Fibroblast of skin of left quadriceps (primary cell): ENCODE measurements at places on chromosomes 13 and 19.

- DNase-seq, result no peak
Observed at GRCh38 chr19:15331419-15332310, 674 bp downstream of the BRD4 start.

GRCh38 chr19:27752530-27753184, 1460.3 kb downstream of the UQCRFS1 start:
- no peak for DNase-seq

GRCh38 chr19:1173159-1173844, 766 bp downstream of the SBNO2 start:
- DNase-seq, result no peak

- no peak for DNase-seq
Observed at GRCh38 chr19:15283141-15283883, 49.0 kb downstream of the BRD4 start.

DNA sequence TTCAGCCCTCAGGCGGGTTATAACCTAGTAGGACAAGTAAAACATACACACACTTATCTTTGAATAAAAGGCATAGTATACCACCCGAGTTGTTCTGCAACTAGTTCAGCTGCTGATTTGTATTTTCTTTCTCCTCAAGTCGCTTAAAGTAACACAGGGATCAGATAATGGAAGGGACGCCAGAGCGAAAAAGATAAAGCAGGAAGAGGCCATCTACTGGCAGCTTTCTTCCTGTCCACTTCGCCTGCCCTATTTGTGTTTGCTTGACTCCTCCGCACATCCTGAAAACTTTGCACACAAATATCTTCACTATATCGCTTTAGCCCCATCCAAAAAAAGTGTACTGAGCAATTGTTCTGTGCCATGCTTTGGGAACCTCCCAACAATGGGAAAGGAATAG, 238.0 kb upstream of the SOX21 start:
- no peak for DNase-seq

DNA sequence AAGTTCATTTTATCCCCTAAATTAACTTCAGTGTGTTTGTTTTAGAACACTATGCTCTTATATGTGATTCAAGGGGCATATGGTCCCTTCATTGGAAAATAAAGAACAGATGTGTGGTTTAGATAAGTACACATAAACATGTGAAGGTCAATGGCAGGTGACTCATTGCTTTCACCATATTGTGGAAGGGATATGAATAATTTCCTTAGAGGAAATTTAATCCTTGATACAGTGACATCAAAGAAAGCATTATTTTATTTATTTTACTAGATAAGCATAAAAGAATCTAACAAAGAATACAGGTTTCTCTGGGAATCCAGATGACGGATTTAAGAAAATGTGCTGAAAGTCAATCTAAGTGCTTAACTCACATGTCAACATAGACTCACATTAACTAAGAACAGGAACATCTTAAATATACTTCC, 373.5 kb downstream of the KCTD12 start:
- peak; percentile 64 for DNase-seq

DNA sequence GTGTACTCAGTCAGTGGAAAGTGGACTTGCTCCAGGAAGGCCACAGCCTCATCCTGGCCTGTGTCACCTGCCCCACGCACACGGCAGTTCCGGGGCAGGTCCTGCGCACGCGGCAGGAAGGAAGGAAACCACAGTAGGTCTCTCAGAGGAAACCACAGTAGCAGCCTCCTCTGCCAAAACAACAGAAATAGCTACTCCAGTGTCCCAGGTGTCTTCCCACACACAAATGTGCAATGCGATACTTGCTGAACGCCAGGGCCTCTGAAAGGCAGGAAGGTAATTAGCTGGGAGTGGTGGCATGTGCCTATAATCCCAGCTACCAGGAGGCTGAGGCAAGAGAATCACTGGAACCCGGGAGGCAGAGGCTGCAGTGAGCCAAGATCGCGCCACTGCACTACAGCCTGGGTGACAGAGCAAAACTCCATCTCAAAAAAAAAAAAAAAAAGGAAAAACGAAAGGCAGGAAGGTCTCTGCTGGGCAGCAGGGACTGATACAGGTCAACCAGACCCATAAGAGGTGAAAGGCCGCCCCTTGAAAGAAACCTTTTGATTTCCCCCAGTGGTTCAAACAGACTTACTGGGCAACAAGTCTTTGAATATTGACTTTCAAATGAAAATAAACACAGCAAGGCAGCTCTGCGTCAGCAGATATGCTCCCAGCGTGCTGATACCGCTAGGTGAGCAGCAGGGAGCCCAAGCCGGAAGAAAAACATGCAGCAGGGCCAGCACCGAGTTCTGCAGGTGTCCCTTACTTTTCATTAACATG, 49.5 kb downstream of the CRYL1 start:
- no peak for DNase-seq

GRCh38 chr13:79642596-79642995, 161.6 kb downstream of the NDFIP2 start:
- no peak for DNase-seq

DNA sequence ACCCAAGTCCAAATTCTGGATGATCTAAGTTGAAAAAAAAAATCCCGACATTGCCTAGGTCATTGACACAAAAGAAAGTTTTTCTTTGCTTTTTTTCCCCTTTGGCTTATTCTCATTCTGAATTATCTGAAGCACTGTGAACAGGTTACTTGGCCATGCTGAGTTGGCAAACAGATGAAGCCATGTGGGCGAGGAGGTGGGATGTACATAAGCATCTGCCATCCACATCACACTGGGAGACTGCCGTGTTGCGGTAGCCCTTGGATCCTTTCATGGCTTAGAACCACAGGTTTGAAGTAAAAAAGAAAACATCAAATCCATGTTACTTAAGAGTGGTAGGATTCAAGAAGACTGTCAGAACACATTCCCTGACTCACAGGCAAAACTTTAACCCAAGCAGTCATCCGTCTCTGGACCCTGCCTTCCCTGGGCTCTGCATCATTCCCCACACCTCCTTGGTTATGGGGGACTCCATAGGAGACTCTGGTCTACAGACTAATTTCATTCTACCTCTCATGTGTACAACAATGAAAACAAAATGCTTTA, 242.5 kb upstream of the SERP2 start:
- DNase-seq, result no peak

DNA sequence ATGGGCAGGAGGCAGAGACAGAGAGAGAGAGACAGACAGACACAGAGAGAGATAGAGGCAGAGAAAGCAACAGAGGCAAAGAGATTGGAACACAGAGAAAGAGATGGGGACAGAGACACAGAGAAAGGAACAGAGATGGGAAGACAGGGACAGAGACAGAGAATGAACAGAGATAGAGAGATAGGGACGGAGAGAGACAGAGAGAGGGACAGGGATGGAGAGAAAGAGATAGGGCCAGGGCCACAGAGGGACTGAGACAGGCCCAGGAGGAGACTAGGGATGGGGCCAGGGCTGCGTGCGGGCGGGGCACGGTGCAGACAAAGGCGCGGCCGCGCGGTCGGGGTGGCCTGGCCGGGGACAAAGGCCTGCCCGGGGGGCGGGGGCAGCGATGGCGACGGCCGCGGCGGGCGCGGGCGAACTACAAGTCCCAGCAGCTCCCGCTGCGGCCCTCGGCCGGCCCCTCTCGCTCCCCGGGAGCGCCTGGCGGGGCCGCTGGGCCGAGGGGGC, at the start of gene ZNF358:
ZNF358 (plus strand) TSS at position 459 of the 507 bp plus-strand sequence. CDS start 3,140 bp downstream, outside the sequence.
- no peak for DNase-seq

DNA sequence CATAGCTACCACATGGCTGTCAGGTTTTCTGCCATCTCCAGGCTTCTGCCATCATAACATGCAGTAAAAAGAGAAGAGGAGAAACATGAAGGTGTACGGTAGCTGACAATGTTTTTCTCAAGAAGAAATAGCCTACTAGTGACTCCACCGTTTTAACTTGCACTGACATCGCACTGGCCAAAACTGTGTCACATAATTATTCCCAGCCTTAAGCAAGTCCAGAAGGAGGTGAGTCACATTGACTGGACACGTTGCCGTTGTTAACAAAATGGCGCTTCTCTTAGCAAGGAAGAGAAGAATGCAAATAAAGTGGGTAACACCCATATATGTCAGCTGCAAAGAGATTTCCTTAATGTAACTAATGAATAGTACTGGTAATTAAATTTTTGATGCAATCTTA, 810.4 kb upstream of the SLC10A2 start:
- DNase-seq, result no peak

DNA sequence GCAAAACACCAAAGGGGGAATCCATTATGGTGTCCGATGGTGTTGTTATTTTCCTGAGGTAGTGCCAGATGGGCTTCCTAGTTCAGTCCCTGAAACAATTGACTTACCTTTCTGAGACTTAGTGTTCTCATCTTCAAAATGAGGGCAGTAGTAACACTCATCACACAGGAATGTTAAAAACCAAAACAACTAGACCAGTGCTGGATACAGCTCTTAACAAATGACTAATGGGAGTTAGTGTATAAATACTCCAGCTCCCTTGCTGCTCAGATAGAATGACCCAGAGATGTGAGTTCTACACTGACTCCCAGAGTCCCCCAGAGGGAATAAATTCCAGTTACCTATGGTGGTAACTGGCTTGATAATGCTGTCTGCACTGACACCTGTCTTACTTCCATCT, 49.9 kb downstream of the MBD3L2B start:
- no peak for DNase-seq

- DNase-seq, result peak; percentile 68
Observed at GRCh38 chr13:52617070-52618060, 24.9 kb upstream of the HNRNPA1L2 start.

- DNase-seq, result no peak
Observed at GRCh38 chr13:83881140-83881684, 1.1 kb downstream of the SLITRK1 start.

GRCh38 chr19:41111750-41112295, 2.4 kb upstream of the CYP2F1 start:
- DNase-seq, result no peak

- no peak for DNase-seq
Observed at GRCh38 chr19:32206065-32206464, 139.3 kb upstream of the ZNF507 start.

GRCh38 chr13:19862481-19863313, 752 bp downstream of the ZMYM5 start:
- DNase-seq, result no peak

- no peak for DNase-seq
Observed at GRCh38 chr13:98495627-98496478, 81.1 kb downstream of the STK24 start.

- no peak for DNase-seq
Observed at GRCh38 chr19:47520343-47520806, 5.5 kb upstream of the NAPA start.

DNA sequence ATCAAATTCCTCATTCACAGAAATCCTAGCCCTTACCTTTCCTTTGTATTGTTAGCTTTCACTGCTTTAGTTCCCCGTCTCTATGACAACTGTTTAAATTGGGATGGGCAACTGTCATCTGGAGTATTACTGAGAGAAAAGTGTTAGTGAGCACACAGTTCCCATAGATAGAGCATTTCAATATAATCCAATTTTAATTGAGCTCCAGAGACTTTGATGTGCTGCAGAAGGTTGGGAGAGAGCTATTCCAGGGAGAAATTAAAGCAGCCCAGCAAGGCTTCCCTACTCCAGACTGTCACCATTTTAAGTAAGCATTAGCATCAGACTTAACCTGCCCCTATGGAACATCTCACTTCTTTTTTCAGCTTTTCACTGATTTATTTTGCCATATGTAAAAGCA, 55.0 kb upstream of the MAB21L1 start:
- DNase-seq, result no peak

DNA sequence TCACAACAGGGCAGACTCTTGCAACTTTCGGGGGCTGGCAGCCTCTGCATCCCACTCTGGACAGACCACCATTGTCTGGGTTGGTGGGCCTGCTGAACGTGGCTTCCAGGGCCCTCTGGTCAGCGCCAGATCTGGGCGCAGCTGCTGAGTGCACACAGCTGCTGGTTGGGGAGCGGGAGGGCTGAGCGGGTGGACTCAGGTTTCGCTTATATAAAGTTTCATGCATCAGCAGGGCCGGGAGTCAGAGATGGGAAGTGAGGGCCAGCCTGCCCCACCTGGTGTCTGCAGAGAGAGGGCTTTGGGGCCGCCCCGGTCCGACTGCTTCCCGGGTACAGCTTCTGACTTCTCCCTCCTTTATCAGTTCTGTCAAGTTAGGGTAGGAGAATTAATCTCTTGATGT, 6.9 kb downstream of the ARHGEF7 start:
- no peak for DNase-seq

DNA sequence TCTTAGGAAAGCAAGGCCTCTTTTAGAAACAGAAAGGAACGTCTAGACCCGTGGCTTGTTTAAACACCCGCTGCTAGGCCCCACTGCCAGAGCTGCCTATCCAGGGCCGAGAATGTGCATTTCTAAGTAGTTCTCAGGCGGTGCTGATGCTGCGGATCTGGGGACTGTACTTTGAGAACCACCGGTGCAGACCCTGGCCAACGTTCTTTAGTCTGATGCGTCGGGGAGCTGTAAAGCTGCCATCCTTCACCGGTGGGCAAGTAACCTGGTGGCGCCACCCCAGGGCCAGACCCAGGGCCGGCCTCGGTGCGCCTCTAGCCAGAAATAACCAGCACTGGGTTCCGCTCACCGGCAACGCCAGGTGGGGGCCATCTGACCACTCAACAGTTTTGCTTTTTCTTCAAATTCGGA, 47.1 kb downstream of the TGDS start:
- peak; percentile 7 for DNase-seq

DNA sequence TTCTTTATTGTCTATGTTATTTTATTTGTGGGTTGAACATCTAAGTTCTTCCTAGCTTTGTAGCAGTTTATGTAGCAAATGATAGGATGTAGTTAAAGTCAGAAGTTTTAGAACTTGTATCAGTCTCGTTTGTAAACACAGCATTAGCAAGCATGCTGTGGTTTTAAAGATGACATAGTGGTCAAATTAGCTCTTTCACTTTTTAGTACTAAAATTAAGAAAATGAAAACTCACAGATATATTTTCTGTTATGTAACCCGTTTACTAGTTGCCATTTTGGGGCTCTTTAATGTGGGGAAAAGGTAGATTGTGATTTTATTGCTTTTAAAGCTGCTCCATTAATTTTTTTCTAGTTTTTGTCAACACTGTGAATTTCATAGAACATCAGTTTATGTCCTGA, 216.5 kb downstream of the PCCA start:
- DNase-seq, result no peak

- no peak for DNase-seq
Observed at GRCh38 chr13:98691360-98691759, 61.1 kb downstream of the SLC15A1 start.

- no peak for DNase-seq
Observed at GRCh38 chr13:20035130-20035529, 76.6 kb downstream of the ZMYM2 start.

DNA sequence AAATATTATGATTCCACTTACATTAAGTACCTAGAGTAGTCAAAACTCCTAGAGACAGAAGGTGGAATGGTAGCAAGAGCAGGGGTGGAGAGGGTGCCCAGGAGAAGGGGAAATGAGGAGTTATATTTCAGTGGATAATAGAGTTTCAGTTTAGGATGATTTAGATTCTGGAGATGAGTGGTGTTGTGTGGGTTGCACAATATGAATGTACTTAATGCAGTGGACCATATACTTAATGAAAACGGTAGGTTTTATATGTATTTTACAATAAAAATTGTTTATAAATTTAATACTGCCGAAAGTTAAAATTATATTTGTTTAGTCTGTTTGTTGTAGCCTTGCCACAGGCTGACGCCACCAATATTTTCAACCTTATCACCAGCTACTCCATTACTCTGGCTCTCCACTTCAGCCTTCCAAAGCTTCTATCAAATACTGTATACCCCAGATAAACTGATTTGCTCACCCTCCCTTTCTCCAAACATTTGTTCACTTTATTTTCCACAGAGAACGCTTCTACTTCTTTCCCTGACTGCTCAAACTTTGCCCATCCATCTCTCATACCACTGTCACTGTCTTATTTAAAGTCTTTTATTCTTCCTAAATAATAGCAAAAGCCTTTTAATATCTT, 1.4 kb upstream of the RBM26 start:
- no peak for DNase-seq

GRCh38 chr19:5694956-5695648, 5.0 kb downstream of the RPL36 start:
- no peak for DNase-seq
